Fibroblast of the aortic adventitia (primary cell): ENCODE measurements at places on chromosomes 2 and 18.

DNA sequence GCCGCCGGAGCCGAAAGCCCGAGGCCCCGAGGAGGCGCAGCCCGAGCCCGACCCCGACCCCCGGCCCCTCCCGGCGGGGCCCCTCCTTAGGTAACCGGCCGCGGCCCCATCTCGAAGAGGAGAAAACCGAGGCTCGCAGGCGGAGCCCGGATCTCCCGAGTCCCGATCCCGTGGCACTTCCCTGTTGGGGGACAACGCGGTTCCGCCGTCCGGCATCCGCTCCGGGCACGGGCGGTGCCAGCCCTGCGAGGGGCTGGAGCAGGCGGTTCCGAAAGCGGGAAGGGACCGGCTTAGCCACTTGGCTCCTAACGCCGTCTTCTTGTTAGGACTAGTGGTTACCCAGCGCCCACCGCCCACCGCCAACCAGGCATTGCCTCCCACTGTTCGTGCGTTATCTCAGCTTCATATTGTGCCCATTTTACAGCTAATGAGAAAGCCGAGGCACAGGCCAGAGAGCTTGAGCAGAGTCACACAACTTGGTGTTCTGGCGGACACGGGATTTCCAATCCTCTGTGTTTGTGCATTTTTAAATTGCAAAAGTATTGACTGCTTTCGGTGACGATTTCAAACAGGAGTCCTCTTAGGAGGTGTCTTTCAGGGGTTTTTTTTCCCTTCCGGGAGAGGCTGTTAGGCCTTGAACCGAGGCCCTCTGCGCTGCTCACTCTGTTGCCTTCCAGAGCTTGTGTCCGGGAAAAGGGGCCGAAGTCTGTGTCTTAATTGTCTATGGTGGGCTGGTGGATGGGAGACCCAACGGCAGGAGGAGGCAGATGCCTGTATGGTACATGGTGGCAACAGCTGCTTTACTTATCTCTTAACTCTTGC, 562 bp downstream of the CENPA start:
- no peak for DNase-seq

DNA sequence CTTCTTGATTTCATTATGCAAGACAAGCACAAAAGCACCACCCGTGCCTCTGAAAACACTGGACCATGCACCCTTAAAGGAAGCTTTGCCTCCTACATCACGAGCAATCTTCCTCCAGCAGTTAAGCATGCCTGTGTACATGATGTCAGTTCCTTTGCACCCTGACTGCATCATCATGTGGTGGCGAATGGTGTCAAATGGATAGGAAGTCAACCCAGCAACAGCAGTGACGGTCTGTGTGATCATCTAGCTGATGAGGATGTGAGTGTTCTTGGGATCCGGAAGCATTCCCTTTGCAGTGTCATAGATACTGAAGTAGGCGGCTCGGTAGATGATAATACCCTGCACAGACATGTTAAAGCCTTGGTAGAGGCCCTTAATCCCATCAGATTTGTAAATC, 240.7 kb upstream of the FAM98A start:
- no peak for DNase-seq

GRCh38 chr2:203908066-203908796, 28.3 kb upstream of the ICOS start:
- no peak for DNase-seq

DNA sequence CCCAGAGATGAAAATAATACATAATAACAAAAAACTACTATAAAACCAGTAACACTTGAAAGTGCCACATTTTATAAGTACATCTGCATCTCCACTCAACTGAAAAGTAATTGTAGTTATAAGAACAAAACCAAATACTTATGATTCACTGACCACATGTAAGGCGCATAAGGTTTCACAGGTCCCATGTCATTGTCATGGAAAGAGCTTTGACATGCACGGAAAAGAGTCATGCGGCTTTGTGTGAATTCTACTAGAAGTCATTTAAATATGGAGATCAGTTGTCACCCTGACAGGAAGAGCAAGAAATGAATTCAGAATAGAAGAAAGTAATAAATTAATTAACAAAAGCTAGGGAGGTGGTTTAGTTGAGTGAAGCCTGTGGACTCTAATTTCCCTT, 459.1 kb downstream of the CDH2 start:
- DNase-seq: no peak

DNA sequence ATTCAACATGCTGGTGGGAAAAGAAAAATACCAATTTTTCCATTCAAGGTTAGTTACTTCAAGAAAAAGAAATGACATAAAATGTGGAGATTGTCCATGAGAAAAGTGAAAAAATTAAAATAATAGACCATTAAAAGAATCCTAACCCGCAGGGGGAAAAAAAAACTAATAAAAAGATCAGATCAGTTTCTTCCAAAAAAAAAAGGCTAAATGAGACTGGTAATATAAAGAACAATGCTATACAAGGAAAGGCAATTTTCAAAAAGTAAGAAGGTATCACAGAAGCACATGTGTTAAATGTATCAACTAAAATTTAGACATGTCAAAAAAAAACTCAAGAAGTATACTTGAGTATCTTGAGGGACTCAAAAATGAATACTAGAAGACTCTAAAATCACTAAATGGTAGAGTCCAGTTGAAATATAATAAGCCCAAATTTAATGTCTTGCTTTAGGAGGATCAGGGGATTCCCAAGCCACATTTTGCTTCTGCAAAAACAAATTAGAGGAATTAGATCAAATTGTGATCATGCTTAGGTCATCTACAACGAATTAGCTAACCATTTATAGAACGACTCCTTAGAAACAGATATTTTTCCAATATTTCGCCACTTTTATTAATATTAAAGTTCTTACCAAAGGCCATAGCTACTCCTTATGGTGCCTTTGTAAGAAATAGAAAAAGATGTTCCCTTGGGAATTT, 35.8 kb upstream of the GLS start:
- DNase-seq: no peak

DNA sequence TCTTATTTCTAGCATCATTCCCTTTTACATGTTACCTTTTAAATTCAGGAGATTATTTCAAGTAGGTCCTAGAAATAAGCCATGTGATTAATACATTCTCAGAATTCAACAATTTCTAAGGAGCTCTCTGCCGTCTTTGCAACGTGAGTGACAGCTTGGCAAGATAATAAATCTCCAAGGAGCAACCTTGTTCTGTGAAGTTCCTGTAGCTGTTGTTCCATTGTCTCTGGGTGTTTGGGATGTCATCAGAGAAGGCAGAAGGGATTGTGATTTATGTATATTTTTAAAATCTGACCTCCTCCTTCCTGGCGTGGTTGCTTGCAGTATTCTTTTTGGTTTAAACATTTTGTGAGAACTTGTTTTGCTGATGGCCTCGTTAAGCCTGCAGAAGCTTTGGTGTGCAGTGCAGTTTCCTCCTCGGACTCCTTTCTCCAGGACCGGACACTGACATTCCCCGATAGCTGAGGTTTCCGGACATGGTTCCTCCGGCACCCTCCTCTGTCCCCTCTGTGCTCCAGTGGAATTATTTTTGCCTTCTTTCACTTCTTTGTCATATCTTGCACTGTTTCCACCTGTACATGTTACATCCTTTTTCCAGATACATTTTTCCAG, 33.7 kb downstream of the RAMP1 start:
- DNase-seq: peak; percentile 4

GRCh38 chr18:21191596-21192307, 50.3 kb upstream of the GREB1L start:
- DNase-seq: peak; percentile 59

GRCh38 chr2:48034295-48034694, 128.0 kb upstream of the FBXO11 start:
- no peak for DNase-seq

DNA sequence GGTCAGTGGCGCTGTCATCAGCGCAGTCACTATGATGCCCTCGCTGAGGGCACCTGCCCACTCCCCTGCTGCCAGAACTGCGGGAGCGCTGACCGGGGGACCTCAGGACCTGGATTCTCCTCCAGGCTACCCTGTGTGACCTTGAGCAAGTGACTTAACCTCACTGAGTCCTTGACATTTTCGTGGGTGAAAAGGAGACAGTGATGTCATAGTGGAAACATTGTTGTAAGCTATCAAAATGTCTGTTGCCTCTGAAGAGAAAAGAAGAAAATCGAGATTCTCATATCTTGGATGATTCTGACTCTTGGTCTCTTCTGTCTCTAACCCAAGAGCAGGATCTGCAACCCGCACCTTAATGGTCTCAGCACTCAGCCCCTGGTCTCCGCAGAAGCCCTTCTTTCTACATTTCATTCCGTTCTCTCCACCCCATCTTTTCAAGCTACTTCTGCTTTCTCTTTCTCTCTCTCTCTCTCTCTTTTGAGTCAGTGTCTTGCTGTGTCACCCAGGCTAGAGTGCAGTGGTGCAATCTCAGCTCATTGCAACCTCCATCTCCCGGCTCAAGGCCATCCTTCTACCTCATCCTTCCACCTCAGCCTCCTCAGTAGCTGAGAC, 978 bp upstream of the TUBA4A start:
- DNase-seq: peak; percentile 16

GRCh38 chr2:12623051-12623450, 93.7 kb upstream of the TRIB2 start:
- no peak for DNase-seq

- no peak for DNase-seq
These were observed 1103.9 kb upstream of the KLHL29 start for GRCh38 chr2:22281033-22281432.

GRCh38 chr18:57802213-57803102, 657 bp downstream of the ATP8B1 start:
- no peak for DNase-seq

DNA sequence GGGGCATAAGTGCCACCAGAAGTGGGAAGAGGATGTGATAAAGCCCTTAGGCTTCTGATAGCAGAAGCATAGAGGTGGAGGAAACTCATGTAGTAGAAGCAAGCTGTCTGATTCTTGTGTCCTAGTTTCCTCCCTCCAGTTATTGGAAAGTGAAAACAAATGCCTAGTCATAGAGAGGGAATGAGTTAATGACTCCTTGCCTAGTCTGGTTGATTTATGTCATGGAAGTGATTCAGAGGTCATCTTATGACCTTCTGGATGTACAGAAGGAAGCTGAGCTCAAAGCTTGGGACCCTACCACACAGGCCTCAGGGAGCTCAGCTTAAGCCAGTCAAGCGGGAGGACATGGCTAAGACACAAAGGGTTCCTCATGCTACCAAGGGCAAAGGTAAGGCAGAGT, 232.2 kb downstream of the THSD7B start:
- no peak for DNase-seq

GRCh38 chr18:48541026-48541746, 2.4 kb downstream of the CTIF start:
- peak; percentile 80 for DNase-seq

GRCh38 chr2:29123617-29124349, 8.6 kb downstream of the CLIP4 start:
- DNase-seq: peak; percentile 88

DNA sequence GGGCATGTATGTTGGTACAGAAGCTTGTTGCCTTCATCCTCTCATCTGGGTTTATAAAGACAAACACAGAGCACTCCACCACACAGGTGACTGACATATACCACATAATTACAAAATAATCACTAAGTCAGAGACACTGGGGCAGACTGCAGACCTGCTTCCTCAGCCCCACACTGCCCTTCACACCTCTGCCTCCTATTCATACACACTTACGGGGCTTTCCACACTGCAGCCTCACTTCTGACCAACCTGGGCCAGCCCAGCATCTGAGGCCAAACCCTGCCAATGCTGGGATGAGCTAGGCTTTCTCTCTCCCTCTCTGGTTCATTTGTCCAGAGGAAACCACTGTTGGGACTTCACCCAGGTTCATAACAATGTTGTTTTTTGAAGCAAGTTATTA, 4.5 kb downstream of the EMX1 start:
- DNase-seq: no peak

DNA sequence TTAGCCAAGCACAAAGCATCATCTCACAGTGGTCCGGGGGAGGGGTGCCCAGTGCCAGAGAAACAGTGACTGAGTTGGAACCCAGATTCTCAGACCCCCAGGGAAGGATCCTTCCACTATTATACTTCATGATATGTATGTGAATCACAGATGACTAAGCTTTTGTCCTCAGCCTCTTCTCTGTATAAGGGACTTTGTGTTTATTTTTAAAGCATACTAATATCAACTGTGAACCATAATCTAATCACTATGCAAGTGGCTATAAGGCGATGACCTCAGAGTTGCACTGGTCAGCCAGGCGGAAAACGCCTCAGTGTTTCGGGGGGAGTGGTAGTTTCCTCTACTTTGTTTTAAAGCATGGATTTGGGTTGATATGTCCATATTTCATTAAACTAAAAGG, 160.4 kb upstream of the TMEM200C start:
- peak; percentile 75 for DNase-seq
